ENCODE measurements at places on chromosomes 5 and 9.

DNA sequence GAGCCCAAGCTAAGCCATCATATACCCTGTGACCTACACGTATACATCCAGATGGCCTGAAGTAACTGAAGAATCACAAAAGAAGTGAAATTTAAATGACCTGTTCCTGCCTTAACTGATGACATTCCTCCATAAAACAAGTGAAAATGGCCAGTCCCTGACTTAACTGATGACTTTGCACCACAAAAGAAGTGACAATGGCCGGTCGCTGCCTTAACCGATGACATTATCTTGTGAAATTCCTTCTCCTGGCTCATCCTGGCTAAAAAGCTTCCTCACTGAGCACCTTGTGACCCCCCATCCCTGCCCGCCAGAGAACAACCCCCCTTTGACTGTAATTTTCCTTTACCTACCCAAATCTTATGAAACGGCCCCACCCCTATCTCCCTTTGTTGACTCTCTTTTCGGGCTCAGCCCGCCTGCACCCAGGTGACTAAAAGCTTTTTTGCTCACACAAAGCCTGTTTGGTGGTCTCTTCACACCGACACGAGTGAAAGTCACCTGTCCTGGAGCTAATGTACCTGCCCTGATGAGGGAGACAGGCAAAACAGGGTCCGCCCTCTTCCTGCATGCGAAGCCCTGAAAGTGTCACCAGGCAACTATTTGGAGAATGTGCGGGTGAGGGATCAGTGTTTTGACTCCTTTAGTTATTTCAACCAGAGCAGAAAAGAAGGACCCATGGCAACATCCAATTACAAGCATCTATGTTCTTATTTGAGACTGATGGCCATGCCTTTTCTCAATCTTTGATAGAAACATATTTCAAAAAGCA is 266.1 kb downstream of the SMARCA2 start:
- DNase-seq = no peak

- no peak for DNase-seq
Measured at GRCh38 chr9:77916820-77917219, 114.8 kb downstream of the GNAQ start.

GRCh38 chr9:106482733-106483132 is 380.2 kb upstream of the ZNF462 start:
- no peak for DNase-seq

DNA sequence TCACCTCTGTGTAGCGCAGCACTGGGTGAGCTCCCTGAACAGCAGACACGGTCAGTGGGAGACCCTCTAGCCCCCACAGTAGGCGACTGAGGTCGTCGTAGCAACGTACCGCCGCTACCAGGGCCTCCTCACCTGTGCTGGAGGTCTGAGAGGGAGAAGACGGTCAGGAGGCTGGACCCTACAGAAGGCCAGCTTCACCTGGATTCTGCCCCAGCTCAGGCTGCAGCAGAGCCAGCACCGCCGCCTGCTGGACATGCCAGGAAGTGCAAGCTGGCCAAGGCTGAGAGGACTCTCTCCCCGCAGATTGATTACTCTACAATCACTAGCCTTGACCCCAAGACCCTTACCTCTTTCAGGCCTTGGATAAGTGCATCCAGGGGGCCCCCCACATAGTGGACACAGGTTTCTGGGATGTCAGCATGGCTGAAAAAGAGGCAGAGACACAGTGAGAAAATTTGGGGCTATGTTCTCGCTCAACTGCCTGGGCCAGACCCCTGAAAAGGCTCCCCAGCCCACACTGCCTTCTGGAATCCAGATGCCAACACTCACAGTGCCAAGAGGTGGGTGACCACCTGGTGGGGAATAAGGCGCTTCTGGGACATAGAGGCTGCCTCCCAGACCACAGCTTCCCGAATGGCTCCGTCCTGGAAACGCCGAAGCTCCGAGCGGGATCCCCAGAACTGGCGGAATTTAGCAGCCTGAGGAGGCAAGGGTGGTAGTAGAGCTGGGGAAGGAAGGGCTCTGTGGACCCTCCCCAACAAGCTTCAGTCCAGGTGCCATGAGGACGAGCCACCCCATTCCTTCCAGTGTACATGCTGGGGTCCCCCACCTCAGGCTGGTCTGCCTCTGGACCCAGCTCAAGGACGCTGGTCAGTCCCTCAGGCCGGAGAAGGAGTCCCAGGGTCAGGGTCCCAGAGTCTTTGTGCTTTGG is 6.9 kb downstream of the NOL6 start:
- no peak for DNase-seq

GRCh38 chr9:101601904-101602765 is 7.4 kb upstream of the PPP3R2 start:
- peak; percentile 67 for DNase-seq

- DNase-seq = no peak
Measured at GRCh38 chr5:8382456-8382855, 513.5 kb downstream of the MTRR start.

DNA sequence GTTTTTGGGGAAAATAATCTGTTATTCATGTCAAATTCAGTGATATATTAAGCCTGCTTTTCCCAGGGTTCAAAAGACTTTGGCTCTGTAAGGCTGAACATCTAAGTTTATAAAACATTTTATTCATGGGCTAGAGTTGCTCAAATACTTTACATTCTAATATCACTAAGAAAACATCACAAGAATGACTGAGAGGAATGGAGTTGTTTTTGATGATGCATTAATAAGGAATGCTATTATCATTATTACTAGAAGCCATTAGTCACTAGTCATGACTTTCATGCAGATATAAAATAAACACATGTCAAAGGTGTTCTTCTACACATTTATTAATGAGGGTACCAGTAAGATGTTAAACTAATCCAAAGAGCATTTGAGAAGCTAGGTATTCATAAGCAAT is 185.5 kb upstream of the KCNN2 start:
- DNase-seq = no peak

DNA sequence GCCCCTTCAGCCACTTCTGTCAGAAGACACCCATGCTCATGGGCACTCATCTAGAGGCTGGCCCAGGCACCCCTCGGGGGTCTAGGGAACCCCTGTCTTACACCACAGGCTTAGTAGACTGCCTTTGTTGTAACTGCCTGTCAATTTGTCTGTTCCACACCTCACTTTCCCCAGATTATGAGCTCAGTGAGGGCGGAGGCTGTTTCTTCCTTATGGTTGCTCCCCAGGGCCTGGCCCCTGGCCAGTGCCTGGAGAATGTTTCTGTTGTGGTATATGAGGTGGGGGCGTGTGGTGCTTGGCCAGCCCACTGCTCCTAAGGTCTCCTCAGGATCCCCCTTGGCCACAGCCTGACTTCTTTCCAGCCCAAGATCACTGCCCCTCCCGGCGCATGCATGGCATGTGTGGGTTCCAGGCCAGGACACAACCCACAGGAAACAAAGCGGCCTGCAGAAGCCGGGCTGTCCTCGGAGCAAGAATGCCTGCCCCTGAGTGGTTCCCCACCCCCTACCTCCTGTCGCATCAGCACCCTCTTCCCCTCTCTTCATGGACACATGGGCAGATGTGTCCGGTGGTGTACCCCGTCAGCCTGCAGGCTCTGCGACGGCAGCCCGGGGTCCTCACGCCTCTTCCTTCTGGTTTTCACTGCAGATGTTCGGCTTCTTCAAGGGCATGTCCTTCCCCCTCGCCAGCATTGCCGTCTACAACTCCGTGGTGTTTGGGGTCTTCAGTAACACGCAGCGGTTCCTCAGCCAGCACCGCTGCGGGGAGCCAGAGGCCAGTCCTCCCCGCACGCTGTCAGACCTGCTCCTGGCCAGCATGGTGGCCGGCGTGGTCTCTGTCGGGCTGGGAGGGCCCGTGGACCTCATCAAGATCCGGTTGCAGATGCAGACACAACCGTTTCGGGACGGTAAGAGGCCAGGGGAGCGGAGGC is 17.7 kb downstream of the SLC25A48 start:
- DNase-seq = no peak

GRCh38 chr5:177310757-177311391 is 824 bp downstream of the MXD3 start:
- peak; percentile 56 for DNase-seq

GRCh38 chr5:124602925-124603650 is 143.4 kb downstream of the ZNF608 start:
- DNase-seq = no peak

DNA sequence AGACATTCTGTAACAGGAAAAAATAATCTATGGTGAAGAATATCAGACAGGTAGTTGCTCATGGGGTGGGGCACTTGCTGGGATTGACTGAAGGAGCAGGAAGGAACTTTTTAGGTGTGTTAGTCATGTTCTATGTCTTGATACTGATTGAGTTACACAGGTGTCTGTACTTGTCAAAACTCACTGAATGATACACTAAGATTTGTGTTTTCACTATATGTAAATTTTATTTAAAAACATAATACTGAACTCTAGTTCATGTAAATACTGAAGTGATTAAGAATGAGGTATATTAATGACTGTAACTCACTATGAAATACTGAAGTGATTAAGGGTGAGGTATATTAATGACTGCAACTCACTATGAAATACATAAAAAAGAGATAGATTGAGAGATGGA is 28.5 kb downstream of the IL6ST start:
- DNase-seq = no peak

GRCh38 chr5:102223542-102224477 is 72.3 kb downstream of the SLCO4C1 start:
- DNase-seq = peak; percentile 19

DNA sequence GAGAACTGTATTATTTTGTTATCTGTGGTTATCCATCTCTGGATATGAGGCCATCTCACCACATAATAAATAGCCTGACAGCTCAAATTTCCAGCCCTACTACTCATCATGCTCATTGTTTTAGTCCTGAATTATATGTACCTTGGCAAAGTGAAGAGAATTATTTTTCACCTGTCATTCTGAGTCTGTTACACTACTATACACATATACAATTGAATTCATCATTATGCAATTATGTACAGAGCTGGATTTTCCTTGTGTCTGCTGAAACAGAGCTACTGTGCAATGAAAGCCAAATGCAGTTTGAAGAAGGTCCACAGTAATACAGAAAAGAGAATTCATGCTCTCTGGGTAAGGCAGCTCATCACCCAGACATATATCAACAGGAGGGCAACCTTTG is 28.5 kb downstream of the ESM1 start:
- no peak for DNase-seq

DNA sequence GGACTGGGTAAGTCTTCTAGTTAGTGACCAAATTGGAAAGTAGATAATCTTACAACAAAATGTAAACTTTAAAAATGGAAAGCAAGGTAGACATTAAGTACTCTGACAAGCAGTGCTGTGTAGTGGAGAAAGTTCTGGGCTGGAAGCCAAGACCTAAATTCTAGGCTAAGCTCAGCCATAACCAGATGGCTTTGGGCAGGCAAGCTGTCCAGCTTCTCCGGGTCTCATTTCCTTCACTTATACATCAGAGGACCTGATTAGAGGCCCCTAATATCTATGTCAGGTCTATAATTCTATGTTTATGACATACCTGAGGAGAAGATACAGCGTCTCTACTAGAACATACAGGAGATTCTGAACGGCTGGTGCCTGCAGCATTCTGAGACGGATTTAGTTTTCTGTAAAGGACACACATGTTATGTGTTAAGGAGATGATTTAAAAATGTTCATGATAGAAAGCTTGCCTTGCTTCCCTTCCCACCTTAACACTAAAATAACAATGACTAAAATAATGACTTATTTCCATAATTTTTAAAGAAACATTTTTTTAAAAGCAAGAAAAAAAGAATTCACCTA is 61.2 kb downstream of the ELL2 start:
- no peak for DNase-seq

DNA sequence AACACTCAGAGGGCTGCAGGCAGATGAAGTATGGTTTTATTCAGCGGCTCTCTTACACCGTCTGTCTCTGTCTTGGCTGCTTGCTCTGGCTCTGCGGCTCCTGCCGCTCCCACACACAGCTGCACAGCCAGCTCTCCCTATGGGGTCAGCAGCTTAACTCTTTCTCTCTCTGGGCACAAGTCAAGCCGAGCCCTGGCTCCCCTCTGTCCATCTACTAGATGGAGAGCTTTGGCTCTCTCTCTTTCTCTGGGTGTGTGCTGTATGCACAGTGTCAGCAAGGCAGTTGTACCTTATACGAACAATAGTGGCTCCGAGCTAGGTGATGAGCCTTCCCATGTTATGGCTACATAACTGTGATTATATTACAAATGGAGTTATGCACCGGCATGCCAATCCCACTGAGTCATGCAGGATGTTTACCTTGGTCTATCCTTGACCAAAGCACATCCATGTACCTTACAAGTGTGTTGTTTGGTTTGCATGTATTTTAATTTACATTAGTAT is 19.3 kb upstream of the PPP2CA start:
- DNase-seq = no peak

GRCh38 chr9:88684046-88684445 is 149.1 kb downstream of the NXNL2 start:
- DNase-seq = no peak

DNA sequence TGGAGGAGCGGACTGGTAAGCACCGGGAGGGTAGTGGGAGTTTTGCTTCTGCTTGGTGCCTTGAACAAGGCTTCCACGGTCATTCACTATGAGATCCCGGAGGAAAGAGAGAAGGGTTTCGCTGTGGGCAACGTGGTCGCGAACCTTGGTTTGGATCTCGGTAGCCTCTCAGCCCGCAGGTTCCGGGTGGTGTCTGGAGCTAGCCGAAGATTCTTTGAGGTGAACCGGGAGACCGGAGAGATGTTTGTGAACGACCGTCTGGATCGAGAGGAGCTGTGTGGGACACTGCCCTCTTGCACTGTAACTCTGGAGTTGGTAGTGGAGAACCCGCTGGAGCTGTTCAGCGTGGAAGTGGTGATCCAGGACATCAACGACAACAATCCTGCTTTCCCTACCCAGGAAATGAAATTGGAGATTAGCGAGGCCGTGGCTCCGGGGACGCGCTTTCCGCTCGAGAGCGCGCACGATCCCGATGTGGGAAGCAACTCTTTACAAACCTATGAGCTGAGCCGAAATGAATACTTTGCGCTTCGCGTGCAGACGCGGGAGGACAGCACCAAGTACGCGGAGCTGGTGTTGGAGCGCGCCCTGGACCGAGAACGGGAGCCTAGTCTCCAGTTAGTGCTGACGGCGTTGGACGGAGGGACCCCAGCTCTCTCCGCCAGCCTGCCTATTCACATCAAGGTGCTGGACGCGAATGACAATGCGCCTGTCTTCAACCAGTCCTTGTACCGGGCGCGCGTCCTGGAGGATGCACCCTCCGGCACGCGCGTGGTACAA is 556 bp downstream of the PCDHGC3 start:
- peak; percentile 58 for DNase-seq

DNA sequence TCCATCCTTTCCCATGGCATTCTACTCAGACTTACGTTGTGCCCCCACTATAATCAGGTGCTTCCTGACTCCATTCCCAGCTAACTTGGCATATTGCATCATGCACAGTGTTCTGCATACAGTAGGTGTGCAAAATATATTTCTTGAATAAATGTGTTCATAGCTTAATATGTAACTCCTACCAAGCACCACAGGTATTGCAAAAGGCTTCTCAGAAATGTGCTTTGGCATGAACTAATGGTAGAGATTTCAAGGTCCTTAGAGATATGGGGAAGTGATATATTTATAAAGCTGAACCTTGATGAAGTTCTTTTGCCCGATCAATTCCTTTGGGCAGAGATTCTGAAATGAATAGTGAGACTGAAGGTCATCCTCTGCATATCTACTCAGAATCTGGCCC is 220.4 kb downstream of the KCTD16 start:
- no peak for DNase-seq

GRCh38 chr9:101569741-101570501 is 24.8 kb downstream of the PPP3R2 start:
- DNase-seq = no peak

Measured in NCI-H526 (cell line).